M059J (cell line): ENCODE measurements at places on chromosomes 7 and 10.

- DNase-seq = peak; percentile 67
Measured at GRCh38 chr10:117186832-117187615, 10.3 kb upstream of the KCNK18 start.

GRCh38 chr7:102990642-102991041, 77.8 kb downstream of the LRRC17 start:
- no peak for DNase-seq

GRCh38 chr10:97785731-97786130, 13.9 kb upstream of the SFRP5 start:
- DNase-seq = no peak

- DNase-seq = no peak
Measured at GRCh38 chr10:78919181-78919966, 149.4 kb upstream of the ZMIZ1 start.

DNA sequence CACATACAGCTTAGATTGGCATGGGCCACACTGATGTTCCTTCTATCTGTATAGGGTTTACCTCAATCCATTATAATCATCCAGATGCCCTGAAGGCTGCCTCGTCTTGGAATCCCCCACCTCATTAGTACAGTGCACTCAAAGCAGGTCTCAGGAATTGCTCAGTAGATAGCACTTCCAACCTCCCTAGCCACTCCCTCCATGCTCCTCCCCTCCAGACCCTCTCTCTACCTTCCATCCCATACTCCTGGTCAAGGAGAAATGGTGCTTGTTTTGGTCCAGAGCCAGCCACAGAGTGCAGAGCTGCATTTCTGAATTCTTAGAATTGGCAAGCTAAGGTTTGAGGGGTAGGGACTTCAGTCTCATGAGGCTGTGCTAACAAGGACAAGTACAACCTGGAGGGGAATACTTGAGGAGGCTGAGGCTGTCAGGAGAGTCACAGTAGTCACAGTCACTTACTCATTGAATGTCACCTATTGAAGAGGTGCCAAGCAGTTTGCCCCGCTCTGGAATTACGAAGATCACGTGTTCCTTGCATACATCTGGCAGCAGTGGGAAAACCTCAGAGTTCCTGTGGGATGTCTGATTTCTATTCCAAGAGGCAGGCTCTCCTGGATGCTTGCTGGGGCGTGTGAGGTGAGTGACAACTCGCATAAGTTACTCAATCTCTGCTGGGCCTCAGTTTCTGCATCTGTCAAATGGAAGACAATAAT, 60.7 kb upstream of the ZNF746 start:
- peak; percentile 94 for DNase-seq

DNA sequence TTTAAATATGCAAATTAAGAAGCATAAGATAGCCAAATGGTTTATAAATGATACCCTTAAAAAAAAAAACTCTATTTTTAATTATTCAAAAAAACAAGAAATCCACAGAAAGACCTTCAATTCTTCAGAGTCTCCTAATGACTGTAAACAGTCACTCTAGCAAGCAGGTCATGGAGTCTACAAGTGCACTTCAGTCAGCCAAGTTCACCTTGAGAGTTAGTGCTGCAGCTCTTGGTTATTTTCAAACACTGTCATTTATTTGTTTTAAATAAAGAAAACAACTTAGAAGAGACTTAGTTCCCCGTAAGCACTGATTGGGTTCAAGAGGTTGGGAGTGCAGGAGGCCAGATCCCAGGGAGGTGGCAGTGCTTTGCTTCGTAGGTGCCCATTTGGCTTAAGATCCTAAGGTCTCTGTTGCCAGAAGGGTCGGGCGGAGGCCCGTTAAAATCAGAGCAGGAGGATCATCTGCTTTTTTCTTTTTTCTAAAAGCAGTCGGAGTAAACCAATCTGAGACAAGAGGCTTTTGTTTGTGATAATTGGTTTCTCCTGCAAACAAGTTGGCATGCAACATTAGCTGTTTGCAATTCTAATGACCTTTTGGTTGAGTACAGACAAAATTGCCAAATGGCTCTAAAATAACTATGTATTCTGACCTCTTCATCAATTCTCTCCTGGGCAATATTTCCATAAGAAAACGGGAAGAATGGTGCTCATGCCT, 86.4 kb upstream of the ELMO1 start:
- no peak for DNase-seq

DNA sequence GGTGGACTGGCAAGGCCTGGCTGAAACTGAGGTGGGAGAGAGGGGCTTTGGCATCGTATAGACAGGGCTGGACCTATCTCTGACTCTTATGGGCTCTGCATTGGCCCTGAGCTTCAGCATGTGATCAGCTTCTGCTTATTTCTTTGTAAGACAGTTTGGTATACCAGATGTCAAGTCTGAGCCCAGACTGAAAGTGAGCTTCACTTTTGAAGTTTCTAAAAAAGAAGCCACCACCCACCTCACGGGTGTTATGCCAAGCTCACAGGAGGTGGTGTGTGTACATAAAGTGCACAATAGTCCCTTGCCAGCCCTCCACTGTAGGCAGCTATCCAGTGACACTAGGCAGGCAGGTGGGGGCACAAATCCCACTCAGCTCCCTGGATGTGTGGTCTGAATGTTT, 68.7 kb upstream of the SEPHS1 start:
- DNase-seq = no peak

GRCh38 chr10:101094121-101094879, 32.5 kb downstream of the KAZALD1 start:
- no peak for DNase-seq

DNA sequence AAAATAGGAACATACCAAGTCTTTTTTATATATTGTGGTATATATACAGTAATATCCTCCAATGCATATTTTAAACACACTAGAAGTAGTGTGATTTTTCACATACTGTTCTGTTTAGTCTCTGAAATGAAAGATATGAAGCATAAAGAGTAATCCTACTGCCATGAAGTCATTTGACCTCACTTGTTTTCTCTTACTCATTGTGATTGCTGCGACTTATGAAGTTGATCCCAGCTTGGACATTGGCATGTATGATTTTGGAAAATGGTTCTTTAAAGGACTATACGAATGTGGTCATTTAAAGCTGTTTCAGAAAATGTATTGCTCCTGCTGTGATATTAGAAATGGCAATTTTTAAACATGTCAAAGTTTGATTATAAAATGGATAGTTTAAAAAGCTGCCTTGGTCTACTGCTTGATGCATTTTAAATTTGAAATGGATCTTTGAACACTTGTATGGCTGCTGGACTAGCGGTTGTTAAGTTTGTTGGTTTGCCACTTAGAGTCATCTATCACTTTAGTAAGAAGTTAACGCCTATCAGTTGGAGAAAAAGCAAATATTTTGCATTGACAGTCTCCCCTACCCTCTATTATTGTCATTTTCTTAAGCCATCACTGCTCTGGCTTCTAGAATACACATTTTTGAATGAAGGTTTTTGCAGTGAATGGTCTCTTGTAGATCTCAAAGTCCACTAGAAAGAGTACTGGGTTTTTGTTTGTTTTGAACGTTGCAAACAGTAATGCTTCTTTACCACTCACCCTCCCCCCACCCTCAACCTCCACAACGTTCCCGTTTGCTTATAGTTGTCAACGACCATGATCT, 881 bp upstream of the PCGF5 start:
- no peak for DNase-seq

DNA sequence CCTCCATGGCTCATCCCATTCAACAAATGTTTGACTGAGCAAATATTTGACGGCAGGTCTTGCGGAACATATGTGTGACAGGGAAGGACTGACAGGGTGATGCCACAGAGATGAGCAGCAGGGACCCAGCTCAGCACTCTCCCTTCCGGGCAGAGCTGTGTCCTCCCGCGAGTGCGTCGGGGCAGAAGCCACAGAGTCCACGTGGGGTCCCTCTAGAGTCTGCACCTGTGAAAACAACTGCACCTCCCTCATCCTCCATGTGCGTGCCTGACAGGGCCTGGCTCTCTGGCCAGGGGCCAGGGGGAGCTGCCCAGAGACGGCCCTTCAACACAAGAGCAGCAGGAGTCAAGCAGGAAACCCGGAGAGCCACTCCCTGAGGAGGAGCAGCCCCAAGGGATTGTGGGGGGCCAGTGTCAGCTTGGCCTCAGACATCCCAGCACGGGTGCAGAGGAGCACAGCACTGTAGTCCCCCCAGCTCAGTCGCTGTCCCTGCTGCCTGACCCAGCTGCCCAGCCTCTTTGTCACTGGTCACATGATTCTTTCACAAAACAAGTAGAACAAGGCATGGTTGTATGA, 83.6 kb upstream of the TMEM72 start:
- no peak for DNase-seq

DNA sequence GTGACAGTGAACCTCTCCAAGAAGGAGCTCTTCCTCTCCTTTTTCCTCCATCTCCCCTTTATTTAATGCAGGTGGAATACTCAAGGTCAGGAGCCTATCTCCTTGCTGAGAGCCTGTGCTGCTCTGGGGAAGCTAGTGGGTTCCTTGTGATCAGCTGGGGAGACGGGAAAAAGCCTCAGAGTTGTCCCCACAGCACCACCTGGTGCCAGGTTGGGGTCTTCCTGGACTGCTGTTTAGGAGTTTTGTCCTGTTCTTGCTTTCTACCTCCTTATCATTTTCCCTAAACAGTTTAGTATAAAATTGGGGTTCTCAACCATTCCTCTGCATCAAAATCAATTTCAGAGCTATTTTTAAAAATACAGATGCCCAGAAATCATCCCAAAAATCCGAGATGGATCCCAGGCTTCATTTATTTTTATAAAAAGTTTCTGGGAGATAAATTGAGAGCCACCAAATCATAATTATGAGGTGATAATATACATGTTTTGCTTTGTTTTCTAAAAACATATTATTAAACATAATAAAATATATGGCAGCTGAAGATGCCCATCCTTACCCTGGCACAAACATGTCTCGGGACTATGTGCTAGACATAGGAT, 44.3 kb downstream of the MACC1 start:
- DNase-seq = peak; percentile 85

- DNase-seq = no peak
Measured at GRCh38 chr7:37074370-37074769, 350.1 kb upstream of the AOAH start.

DNA sequence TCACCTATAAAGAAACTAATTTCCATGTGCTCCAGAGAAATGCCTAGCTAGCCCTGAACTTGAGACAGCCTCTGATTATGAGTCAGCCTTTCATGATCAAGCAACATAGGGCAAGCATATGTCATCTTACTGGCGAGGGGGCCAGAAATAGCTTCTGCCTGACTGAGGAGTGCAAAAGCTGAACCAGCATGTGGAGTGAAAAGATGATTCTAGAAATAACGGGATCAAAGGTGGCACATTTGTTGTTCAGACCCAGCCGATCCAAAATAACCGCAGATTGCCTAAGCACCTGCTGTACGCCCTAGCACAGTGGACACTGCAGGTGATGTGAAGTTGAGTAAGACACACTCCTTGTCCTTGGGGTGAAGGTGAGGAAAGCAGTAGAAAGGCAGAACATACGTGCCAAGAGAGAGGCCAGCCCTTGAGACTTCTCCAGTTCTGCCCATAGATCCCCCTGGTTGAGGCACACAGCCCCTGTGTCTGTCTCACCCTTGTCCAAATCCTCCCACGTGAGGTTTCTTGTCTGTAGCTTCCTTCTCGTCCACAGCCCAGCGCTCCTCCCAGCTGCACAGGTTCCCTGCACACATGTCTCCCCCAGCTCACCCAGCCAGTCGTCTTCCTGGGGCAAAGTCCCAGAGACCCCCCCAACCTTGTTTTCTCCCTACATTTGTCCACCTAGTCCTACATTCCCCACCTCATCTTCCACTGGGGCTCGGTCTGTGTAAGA, 2.8 kb upstream of the BCL7B start:
- peak; percentile 85 for DNase-seq

- DNase-seq = no peak
Measured at GRCh38 chr7:55336540-55336939, 28.6 kb upstream of the LANCL2 start.

- no peak for DNase-seq
Measured at GRCh38 chr7:26185131-26185843, 15.3 kb downstream of the HNRNPA2B1 start.

DNA sequence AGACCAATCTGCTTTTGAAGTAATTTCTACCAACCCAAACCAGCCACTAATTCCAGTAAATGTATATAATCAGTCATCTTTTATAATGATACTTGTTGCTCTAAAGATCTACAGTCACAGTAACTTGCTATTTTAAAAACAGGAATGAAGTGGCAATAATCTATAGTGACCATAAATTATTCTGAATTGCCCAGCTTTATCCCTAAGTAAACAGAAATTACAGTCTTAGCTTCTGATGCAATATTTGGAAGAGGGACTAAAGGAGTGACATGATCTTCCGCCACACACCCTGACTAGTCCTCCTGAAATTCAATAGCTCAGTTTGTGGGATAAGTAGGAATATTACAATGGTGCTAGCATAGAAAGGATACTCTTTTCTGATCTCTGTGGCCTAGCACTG, 96.1 kb downstream of the ATE1 start:
- no peak for DNase-seq

DNA sequence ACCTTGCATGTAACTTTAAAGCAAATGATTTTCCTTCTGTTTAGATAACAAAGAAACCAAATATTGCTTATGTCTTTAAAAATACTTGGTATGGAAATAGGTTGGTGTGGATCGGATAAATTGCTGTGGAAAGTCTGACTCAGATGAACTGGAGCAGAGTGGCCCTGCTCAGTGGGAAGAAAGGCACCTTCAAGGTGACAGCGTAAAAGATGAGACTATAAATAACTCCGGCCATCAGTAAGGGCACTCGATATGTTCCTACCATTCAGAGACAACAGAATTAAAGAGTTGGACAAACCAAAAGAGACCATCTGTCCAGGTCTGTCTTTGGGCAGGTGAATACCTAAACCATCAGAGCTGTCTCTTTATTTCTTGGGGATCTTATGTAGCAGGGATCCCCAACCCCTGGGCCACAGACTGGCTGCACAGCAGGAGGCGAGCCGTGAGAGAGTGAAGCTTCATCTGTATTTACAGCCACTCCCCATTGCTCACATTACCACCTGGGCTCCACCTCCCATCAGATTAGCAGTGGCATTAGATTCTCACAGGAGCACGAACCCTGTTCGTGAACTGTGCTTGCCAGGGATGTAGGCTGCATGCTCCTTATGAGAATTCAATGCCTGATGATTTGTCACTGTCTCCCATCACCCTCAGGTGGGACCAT, 357.1 kb downstream of the PRPF18 start:
- DNase-seq = no peak

- DNase-seq = no peak
Measured at GRCh38 chr10:84155521-84155920, 16.2 kb downstream of the GHITM start.

- DNase-seq = no peak
Measured at GRCh38 chr7:29806995-29807841, 910 bp downstream of the WIPF3 start.

DNA sequence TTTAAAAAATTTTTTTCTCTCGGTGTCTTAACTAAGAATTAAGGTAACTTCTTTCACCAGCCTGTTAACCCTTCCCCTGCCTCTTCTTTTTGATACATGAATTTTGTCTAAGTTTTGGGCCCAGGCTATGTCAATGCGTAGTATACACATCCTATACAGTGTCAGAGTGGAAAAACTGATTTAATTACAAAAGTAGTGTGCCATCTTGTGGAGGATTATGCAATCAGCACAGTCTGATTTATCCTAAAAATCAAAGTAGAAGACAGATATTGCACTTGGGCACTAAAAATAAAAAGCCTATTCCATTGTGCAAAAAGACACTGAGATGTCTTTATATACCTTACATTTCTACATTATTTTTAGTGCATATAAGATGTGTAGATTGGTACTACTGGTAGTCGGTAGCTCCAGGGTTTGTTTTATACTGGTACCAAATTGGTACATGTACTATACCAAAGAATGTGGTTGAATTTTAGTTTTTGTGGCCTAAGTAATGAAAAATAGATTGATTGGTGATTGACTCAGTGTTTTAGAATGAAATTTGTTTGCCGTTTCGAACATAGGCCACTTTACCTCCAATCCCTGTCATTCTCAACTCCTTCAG, 96.6 kb downstream of the MKLN1 start:
- DNase-seq = peak; percentile 39
